CD4-positive, CD25-positive, alpha-beta regulatory T cell (primary cell): ENCODE measurements at places on chromosomes 7 and 10.

GRCh38 chr10:608331-609261 is 80.9 kb downstream of the DIP2C start:
- no peak for DNase-seq

DNA sequence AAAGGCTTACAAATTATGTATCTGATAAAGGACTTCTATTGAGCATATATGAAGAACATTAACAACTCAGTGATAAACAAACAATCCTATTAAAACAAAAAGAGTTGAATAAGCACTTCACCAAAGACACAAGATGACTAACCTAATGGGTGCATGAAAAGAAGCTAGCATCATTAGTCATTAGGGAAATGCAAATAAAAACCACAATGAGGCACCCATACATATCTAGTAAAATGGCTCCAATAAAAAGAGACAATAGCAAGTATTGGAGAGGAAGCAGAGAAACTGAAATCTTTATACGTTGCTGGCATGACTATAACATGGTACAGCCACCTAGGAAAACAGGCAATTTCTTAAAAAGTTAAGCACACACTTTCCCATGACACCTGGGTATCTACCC is 77.6 kb upstream of the ZMIZ1 start:
- peak; percentile 10 for DNase-seq

GRCh38 chr10:3136336-3136735 is 36.2 kb downstream of the PITRM1 start:
- DNase-seq, result no peak

DNA sequence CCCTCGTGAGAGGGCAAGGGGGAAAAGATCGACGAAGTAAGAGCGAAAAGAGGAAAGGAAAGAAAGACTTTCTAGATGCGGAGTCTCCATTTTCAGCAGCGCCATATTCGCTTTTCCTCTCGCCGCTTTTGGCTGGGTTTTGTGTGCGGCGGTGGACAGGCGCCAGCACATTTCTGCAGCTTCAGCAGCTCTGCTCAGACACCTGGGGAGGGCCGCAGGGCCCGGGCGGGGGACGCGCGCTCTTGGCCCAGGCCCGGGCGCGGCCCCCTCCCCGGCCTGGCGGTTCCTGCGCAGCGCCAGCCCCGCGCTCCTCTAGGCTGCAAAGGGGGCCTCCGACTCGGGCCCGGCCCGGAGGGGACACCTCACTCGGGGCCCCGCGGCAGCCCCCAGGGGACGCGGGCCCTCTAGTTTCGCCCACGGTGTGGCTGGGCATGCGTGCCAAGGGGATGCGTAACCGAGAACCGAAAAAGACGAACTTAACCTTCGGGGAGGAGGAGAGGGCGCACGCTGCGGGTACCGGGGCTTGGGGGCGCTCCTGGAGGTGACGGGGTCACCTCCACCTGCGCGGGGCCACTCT is 34.5 kb upstream of the EBLN1 start:
- DNase-seq, result peak; percentile 60

- DNase-seq, result no peak
Measured at GRCh38 chr7:72793791-72794190, 34.2 kb downstream of the TYW1B start.

DNA sequence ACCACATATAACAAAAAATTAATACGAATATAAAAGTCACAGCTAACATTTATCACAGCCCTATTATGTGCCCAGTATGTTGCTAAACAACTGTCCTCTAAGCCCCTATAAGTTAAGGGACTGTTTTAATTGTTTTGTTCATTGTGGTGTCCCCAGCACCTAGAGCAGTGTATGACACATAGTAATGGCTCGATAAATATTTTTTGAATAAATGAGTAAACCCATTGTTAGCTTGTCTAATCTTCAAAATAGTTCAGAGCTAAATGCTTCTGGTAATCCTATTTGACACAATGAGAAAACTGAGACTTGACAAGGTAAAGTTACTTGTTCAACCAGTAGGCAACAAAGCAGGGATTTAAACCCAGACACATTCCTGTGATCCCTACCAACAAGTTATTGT is 78.4 kb upstream of the NEUROD6 start:
- no peak for DNase-seq

- no peak for DNase-seq
Measured at GRCh38 chr7:144408121-144408520, 4.6 kb upstream of the NOBOX start.

GRCh38 chr7:77913977-77914607 is 115.5 kb downstream of the PHTF2 start:
- peak; percentile 75 for DNase-seq

DNA sequence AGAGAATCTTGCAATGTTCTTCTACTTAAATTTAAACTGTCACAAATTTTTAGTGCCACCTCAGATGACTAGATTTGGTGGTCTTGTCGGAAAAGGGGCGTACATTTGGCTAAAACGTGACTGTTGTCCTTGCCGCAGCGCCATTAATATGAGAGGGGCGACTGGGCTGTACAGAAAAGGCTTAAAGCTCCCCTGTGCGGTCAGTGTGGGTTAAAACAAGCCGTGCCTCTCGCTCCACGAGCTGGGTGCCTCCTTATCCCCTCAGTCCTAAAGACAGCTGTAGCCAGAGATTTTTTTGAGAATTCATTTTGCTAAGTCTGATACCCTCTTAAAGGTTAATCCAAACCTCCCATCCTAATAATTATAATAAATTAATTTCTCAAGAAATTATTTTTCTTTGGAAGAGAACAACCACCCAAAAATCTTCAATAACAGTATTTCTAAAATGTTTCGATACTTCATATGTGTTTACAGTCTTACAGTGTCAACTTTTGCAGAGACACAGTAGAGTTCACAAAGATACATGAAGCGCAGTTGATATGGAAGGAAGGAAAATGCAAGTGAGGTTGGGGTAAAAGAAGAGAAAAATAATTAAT is 68.6 kb downstream of the C7orf25 start:
- peak; percentile 9 for DNase-seq

- no peak for DNase-seq
Measured at GRCh38 chr7:57348646-57349269, 101.2 kb upstream of the ZNF716 start.

DNA sequence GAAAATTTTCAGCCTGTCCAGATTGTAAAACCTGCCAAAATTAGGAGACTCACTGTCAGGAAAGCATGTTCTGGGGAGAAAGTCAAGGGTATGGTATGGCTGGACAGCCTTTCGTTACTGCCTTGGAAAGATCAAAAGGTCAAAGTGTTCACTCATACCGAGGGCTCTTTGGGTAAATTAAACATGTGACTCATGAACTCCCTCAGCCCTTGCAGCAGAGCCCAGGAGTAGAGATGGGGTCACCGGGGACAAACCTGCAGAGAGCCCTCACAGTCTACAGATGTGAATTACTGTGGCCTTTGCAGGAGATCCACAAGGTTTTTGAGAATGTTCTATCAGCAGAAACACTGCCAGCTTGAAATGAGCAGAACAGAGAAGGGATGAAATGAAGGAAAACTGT is 275.7 kb downstream of the KLF6 start:
- DNase-seq, result no peak

DNA sequence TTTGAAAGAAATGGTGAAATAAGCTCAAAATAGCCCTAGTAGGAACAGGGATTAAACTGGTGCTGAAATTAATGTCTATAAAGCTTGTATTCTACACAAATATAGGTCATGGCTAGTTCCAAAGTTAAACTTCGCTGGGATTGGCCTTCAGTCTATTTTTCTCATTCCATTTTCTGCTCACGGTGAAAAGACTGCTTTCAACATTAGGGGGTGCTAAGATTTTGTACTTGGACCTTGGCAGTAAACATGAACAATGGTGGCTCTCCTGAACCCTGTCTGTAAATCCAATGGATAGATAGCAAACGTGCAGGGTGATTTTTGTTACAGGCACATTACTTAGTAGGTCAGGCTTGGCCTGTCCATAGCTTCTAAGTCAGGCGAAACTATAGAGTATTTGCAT is 36.0 kb upstream of the RSU1 start:
- DNase-seq, result peak; percentile 29

- no peak for DNase-seq
Measured at GRCh38 chr7:36128448-36129047, 24.5 kb upstream of the EEPD1 start.

DNA sequence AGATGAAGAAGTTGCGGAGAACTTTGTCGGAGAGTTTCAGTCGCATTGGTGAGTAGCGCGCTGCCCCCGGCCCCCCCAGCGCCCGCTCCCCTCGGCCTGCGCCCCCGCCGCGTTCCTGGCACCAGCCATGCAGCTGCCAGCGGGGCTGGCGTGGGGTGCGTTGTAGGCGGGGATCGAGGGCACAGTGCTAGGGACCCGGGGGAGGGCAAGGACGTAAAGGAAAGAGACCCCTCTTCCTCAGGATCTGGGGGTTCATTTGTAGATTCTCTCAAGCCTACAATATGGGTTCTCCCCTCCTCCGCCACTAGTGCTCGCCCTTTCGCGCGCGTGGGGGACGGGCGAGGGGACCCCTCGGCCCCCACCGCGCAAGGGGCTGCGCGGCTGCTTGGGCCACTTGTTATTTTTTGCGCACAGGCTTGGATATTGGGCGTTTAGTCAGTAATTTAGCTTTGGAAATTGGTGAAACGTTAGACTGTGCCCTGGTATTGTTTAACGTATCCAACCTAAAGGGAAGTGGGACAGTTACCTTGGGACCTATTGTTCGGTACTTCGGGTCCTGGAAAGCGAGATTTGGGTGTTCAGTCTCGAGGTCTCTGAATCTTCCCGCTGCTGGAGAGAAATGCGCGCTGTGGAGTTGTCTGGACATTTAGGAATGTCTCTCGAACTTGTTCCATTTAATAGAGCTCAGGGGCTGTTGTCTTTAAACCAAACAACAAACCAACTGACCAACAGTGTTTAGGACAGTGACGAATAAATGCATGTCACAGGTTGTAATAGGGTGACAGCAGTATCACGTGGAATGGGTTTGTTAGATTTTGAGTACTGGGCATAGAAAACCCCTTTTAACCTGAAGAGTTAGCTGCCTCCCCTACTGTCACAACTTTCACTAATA is 796 bp downstream of the CDK14 start:
- DNase-seq, result no peak

GRCh38 chr7:158384746-158385145 is 202.9 kb downstream of the PTPRN2 start:
- DNase-seq, result no peak

GRCh38 chr7:87328281-87328680 is 17.2 kb upstream of the CROT start:
- DNase-seq, result peak; percentile 33

DNA sequence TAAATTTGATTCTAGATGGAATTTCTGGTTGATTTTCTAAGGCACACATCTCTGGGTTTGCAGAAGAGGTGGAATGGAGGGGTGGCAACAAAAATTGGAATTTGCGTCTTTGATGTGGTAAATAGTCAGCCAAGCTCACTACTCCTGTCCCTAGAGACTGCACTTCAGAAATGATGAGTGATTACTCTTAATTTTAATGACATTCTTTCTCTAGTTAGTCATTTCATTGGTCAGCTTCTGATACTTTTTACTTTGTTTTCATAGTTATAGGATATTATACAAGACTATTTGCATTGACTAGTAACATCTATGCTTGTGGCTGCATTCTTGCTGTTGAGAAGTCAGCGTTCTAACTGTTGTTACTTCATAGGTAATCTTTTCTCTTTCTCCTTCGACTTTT is 658.3 kb downstream of the SUGCT start:
- DNase-seq, result no peak

- DNase-seq, result no peak
Measured at GRCh38 chr10:62511656-62512055, 137.5 kb downstream of the ZNF365 start.

GRCh38 chr10:89301232-89301631 is 614 bp upstream of the IFIT2 start:
- DNase-seq, result peak; percentile 33

- peak; percentile 82 for DNase-seq
Measured at GRCh38 chr7:139118234-139118804, 8.8 kb upstream of the ZC3HAV1 start.

GRCh38 chr7:27961255-27961654 is 219.3 kb downstream of the JAZF1 start:
- no peak for DNase-seq

GRCh38 chr10:123380491-123381085 is 226.4 kb downstream of the BUB3 start:
- peak; percentile 21 for DNase-seq

- peak; percentile 67 for DNase-seq
Measured at GRCh38 chr10:3805201-3805790, 20.3 kb upstream of the KLF6 start.

GRCh38 chr10:63125459-63125858 is 7.7 kb upstream of the NRBF2 start:
- no peak for DNase-seq
